ENCODE measurements at places on chromosomes 12 and 14. TPM values are rescaled to one million over a fixed set of nuclear protein-coding genes. Genes with fewer than 3 reads are reported as not detected.

Gene OTUB2
- polyA plus RNA-seq = 0.50 TPM

Gene HOXC5
- not detected for polyA plus RNA-seq

Gene BDKRB2
- 0.49 TPM for polyA plus RNA-seq

Gene AVPR1A
- 3.1 TPM for polyA plus RNA-seq

Gene CCDC175
- polyA plus RNA-seq = not detected

GRCh38 chr12:29782871-29783772 is 620 bp downstream of the TMTC1 start:
- peak; percentile 53 for DNase-seq

DNA sequence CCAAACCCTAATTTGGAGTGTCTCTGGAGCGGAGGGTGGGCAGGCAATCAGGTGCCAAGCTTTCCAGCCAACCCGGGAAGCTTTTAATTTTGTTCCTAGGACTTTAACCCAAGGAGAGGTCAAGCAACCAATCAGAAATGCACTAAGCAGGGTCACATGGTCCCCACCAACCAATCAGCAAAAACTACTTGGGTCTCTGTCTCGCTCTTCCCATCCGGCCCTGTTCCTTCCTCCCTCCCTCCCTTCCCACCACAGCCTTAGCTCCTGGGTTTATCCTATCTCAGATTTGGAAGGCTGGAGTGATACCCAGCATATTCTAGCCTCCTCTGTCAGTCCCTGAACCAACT is 7.3 kb downstream of the HOXC5 start:
- no peak for DNase-seq

- peak; percentile 47 for DNase-seq
Observed at GRCh38 chr14:90521084-90521929, 124.5 kb downstream of the CALM1 start.

GRCh38 chr12:2286461-2287131 is 233.8 kb downstream of the CACNA1C start:
- no peak for DNase-seq

DNA sequence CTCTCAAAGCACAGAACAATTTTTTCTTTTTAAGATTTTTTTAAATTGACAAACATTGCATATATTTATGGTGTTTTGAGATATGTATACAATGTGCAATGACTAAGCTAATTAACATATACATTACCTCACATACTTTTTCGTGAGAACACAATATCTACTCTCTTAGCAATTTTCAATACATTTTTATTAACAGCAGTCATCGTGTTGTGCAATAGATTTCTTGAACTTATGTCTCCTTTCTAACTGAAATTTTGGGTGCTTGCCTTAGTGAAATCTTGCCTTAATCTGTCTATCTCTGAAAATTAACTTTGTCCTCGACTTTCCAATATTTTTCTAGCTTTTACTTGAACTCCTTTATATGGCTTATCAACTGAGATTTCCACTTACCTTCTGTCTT is 6.8 kb downstream of the OR10A7 start:
- no peak for DNase-seq

DNA sequence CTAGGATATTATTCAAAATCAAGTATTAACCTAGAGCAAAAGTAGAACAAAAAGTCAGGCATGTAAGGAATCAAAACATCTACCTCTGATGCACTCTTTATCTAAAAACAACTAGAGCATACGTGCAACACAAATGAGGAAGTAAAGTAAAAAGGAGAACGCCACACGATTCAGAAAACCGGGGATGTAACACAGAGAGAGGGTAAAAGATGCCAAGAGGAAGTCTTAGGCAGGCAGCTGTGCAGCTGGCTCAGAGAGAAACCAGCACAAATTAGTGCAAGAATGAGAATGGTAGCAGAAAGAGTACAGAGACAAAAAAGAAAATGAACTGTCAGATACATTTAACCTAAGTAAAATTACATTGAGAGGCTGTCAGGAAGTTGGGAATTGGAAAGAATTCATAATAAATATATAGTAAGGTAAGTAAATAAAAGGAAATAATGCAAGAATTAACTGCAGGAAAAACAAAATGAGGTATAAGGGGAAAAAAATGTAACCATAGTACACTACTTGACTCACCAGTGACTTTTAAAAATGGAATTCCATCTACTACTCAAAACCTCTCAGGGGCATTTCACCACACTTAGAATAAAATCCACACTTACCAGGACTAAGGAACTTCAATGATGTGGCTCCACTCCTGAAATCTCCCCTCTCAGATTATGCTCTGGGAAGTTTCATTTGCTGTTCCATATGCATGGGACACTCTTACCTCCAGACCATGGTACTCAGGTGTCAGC is 17.1 kb downstream of the BCAT1 start:
- no peak for DNase-seq

Measured in heart left ventricle (tissue), 16 donors.